ENCODE measurements at places on chromosomes 1 and 21. TPM values are rescaled to one million over a fixed set of nuclear protein-coding genes. Genes with fewer than 3 reads are reported as not detected.

The TIE1 gene
- total RNA-seq: 6.5 TPM

DNA sequence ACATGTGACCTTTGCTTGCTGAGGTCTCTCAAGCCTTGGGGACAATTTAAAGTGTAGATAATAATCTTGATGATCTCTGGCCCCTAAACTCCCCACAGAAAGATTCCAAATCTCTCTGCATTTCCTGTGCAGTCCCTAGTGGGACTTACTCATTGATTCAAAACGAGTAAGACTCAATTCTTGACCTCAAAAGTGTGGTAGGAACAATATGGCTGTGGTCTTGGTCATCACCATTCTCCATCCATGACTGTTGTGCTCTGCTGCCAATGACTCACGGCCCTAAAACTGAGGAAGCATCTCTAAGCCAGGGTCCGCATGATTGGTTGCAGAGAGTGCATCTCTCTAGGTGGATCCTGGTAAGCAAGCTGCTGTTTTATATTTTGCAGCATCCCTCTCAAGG is 268.0 kb downstream of the PTGER3 start:
- DNase-seq: no peak

The PGBD5 gene
- total RNA-seq: 54.0 TPM

- DNase-seq: no peak
These were observed 77.7 kb downstream of the CAPZB start for GRCh38 chr1:19407494-19408096.

GRCh38 chr21:38675182-38675824 is 130.4 kb upstream of the ETS2 start:
- DNase-seq: no peak

- no peak for DNase-seq
These were observed at the start of gene LAPTM5 for GRCh38 chr1:30757352-30758120. LAPTM5 (minus strand) TSS chr1:30757774; CDS start chr1:30757745, 29 bp downstream.

The FCRL1 gene
- not detected for total RNA-seq

DNA sequence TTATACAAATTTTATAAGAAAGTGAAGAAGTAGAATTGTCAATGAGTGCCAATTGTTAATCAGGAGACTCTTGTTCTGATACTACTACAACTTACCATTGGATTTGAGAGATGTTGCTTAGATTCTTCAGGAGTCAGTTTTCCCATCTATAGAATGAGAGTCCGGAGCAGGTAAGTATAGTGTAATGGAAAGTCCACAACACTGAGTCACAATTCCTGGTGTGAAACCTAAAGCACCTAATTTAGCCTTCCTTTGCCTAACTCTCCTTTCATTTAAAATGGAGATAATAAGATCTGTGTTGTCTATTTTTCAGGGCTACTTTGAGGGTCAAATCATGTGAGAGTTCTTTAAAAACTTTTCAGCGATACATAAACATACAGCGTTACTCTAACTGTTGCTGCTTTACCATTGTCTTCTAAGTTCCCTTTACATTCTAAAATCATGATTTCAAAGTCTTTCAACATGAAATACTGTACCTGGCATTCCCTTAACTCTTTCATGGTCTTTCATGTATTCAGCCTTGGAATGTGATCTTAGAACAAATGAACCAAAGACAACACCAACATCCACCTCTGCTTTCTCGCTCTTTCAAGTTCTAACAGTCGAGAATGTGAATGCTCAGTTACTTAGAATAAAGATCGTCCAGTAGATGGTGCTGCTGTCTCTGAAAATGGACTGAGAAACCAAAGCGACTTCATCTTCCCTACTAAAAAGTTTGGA is 90.9 kb downstream of the SLC30A10 start:
- peak; percentile 5 for DNase-seq

- DNase-seq: no peak
These were observed at the start of gene TTC22 for GRCh38 chr1:54800899-54801759. TTC22 (minus strand) TSS chr1:54801323; CDS start chr1:54801163, 160 bp downstream.

DNA sequence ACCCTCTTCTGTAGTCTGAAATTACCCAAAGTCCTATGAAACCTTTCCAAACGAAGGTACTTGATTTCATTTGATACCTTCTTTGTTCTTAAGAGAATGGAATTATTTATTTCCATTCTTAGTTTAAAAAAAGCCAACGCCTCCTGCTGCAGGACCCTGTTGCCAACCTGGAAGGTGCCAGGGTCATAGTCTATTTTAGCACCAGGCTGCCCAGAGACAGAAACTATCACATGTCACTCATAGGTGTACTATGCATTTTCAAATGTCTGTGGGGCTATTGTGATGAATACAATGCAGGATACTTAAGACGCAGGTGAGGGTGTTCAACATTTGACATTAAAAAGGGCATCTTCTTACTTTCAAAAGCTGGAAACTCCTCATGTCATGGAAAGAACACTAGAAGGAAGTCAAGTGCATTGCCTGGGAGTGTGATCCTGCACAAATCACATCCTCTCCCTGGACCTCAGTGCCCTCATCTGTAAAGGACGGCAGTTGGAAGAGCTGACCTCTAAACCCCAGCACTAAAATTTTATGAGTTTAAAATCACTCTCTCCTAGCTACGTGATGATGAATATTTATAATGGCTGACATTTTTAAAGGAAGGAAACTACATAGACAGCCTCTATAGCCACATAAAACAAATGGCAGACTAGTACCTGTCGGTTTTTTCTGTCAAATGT is 107.3 kb upstream of the SYT6 start:
- DNase-seq: no peak

GRCh38 chr1:230976825-230977747 is 1.6 kb downstream of the TTC13 start:
- DNase-seq: no peak

The SDC3 gene
- 49.0 TPM for total RNA-seq

- no peak for DNase-seq
These were observed 56.7 kb upstream of the PALMD start for GRCh38 chr1:99589186-99589636.

The PIGR gene
- total RNA-seq: not detected

The CSF3R gene
- total RNA-seq: not detected

GRCh38 chr1:229131243-229132105 is 139.4 kb upstream of the RAB4A start:
- DNase-seq: no peak
